ENCODE measurements at places on chromosomes 1 and 21. TPM values are rescaled to one million over a fixed set of nuclear protein-coding genes. Genes with fewer than 3 reads are reported as not detected.

DNA sequence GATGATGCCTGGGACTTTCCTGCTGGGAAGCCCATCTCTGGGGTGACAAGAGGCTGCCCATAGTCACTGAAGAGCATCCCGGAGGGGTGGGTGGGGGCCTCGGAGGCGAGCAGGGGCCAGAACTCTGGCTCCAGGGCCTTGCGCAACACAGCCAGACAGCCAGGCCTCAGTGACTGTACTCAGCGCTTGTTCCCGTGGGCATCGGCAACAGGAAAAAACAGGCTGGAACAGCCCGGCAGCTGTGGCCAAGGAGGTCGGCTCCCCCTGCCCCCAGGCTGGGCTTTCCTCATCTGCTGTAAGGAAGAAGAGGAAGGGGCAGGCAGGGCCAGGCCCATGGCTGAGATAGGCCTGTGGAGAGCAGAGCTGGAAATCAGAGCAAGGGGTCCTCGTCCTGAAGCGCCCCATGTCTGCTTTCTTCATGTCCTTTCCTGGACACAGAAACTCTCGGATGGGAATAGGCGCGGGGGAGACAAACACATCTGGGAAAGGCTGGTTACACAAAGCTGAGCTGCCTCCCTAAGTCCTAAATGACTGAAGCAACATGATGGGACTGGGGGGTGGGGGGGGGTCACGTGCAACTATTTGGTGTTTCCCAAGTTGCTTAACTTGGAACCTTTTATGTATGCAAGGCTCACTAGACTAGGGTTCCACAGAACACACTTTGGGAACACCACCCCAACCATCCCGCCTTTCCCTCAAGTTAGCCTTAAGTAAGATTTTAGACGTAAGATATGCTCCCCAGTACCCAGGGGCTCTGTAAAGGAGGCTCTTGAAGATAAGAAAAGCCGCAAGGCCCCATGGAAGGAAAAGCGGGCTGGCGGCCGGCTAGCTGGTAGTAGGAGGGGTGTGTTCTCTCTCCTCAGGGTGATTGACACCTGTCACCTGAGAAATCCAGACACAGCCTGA, 30.7 kb downstream of the HSPG2 start:
- DNase-seq: peak; percentile 96

DNA sequence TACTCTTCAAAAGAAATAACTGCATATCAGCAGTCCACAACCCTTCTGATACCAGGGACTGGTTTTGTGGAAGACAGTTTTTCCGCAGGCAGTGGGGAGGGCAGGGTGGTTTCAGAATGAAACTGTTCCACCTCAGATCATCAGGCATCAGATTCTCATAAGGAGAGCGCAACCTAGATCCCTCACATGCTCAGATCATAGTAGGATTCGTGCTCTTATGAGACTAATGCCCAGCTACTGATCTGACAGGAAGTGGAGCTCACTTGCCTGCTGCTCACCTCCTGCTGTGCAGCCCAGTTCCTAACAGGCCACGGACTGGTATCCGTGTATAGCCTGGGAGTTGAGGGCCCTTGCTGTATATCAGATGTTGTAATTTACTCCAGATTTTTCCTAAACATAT, 11.5 kb downstream of the RO60 start:
- no peak for DNase-seq

DNA sequence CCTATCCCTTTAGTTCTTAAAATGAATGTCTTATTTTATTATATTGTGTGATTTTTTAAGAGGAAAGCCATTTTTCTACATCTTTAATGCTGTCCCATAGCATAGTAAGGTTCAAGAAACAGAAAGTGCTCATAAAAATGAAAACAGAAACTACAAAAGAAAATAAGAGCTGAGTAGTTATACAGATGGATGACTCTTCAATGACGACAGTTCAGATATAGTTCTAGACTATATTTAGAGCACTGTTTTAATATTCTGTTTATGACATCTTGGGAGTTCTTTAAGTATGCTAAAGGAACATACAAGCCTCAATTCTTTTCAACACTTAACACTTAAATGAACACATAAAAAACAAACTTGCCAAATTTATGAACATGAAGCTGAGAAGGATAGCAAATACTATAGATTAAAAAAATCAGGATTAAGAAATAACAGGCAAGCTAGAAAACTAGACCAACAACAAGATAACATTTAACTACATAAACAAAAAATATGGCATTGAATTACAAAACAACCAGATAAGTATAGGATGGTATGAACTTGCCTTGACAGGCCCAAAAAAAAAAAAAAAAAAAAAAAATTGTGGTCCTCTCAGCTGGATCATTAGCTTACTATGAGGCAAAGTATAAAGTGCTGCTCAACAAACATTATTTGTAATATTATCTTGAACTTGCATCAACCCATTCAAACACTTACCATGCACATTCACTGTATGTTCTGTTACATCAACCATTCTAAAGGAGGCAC, 87.9 kb downstream of the ZZZ3 start:
- DNase-seq: no peak

GRCh38 chr1:167447521-167448136, 70.7 kb downstream of the CD247 start:
- DNase-seq: no peak

DNA sequence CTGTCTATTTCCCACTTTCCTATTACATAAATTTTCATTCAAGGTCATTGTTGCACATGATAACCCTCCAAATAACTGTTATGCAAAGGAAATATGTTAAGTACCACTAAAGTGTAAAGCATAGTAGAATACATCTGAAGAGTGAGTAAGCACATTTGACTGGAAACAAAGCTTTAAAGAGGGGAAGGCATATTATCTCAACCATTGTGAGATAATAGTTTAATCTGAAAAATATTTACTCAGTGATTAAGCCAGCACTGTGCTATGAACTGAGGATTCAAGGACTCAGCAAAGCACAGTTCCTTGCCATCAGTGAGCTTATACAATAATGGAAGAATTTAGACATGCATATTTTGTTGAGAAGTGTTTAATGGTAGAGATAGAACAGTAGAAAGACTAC, 127.4 kb downstream of the HMCN1 start:
- no peak for DNase-seq

DNA sequence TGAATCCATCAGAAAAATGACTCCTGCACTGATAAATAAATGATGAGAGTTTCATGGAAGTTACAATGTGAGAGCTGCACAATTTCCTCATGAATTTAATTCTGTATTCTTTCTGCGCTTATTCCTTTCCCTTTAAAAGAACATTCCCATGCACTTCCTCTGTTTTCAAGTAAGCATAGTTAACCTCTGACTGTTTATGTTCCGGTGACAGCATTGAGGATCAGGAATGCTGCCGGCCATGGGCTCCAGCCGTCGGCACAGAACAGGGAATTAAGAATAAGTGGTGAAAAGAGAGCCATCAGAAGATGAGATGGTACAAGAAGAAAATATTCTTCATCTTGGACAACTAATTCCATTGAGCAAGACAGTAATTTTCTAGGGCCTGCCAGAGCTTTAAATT, 65.3 kb downstream of the SUSD4 start:
- DNase-seq: no peak

GRCh38 chr1:37901893-37902225, 42.5 kb upstream of the MTF1 start:
- no peak for DNase-seq

- no peak for DNase-seq
Observed at GRCh38 chr1:10843697-10844096, 47.3 kb upstream of the CASZ1 start.

DNA sequence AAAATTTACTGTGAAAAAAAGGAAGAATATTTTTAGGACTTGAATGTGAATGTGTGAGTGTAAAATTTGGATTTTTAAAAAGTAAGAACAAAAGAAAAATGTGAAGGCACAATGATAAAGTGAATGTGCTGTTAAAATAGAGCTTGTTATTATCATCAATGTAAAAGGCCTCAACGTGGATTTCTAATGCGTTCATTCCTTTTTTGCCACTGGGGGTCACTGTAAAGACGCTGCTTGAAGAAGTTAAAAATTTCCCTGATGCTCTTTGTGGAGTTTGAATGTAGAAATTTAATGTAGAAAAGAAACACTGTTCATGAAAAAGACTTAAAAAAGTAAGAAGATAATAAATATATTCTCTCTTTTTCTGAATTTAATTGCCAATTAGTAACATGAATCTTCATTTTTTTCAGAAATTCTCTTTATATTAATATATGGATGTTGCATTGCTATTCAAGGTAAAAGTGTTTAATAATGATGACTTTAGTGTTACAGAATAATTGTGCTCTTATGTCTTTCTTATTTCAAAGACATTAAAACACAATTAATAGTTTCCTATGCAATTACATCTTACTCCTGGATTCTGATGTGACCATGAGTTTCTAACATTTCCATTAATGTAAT, 161.5 kb downstream of the DNM3 start:
- no peak for DNase-seq

- DNase-seq: no peak
Observed at GRCh38 chr1:170133766-170134495, 11.8 kb upstream of the NTMT2 start.

DNA sequence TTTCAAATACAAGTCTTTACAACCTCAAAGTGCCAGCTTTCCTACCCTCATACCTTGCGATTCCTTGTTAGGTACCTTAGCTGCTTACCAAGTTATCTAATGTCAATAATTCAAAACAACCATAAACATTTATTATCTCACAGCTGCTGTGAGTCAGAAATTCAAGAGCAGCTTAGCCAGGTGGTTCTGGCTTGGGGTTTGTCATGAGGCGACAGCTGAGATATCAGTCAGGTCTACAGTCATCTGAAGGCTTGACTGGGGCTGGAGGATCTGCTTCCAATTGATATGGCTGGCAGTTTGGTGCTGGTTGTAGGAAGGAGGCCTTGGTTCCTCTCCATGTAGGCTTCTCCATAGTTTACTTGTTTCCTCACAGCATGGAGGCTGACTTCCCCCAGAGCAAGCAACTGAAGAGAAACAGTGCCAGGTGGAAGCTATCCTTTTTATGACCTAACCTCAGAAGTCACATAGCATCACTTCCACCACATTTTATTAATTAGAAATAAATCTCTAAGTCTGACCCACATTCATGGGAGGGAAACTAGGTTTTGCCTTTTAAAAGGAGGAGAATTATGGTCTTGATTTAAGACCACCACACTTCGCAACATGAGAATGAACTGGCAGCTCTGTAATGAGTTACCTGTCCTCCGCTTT, 103.3 kb upstream of the FGGY start:
- DNase-seq: no peak

DNA sequence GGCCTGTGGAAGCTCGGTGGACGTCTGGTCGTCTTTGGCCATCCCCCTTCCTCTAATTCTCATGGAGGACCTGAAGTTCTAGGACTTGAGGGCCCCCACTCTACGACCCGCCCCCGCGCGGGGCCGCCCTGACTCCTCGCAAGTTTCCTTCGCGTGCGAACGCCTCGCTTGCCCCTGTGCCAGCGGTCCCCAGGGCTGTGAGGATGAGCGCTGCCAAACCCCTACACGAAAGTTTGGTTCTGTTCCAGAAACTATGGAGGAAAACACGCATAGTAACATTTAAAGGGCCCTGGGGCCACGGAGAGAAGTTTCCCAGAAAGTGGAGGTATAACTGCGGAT, 304 bp upstream of the GNG12 start:
- peak; percentile 86 for DNase-seq

DNA sequence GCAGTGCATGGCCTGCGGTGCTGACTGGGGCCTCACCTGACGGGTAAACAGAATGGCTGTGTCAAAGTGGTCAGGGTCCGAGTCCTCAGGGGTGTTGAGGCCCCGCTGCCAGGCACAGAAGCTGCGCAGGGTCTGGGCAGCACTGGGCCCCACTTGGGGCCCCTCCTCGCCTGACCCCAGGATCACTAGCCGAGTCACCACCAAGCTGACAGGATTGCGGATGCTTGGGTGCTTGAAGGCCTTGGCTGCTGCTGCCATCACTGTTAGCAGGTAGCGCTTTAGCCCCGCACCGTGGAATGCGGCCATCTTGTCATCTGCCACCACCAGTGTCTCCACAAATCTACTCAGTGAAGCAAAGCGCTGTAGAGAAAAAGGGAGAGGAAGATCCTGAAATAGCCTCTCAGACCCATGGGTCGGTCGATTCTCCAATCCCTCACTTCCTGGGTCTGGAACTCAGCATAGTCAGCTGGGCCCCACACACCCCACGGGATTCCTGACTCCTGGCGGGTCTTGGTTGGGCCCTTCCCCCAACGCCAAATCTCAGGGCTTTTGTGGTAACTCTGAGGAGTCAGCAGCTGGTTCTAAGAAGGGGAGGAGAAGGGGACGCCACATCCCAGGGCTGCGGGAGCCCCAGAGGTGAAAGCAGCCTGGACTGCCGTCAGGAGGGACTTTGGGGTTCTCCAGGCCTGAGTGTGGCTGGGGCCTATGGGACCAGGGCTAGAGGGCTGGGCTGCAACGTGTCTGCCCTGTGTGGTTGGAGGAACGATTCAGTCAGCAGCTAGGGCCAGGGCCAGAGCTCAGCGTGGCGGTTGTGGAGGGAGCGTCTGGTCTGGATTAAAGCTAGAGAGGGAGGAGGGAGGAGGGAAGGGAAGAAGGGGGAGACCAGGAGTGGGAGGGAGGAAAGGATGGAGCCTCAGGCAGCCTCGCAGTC, 2.1 kb downstream of the ADAMTS4 start:
- peak; percentile 91 for DNase-seq

DNA sequence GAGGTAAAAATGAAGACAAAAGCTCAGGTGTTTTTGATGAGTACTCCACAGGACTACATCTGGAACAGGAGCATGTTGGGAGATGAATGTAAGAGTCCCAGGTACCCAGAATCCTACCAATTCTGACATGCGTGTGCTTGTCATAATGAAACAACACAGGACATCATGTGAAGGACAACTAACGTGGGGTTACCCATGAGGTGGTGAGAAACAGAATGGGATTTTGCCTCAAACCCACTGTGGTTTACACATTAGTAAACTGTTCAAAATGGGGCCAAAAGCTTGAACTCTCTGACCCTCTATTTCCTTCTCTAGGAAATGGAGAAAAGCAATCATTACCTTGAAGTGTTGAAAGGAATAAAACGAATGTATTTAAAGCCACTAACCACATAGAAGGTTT, 266.2 kb downstream of the RGS7 start:
- DNase-seq: no peak

- no peak for DNase-seq
Observed at GRCh38 chr21:35281956-35282355, 232.9 kb upstream of the RUNX1 start.

- no peak for DNase-seq
Observed at GRCh38 chr1:214895011-214895600, 187.4 kb upstream of the KCNK2 start.

Gene ACTL8
- total RNA-seq: not detected

Gene DTL
- total RNA-seq: 0.74 TPM

Gene OR10J1
- not detected for total RNA-seq

Measured in posterior vena cava (tissue), 2 donors.